Nucleus accumbens (tissue), 56 donors: ENCODE measurements at places on chromosomes 2 and 18.

DNA sequence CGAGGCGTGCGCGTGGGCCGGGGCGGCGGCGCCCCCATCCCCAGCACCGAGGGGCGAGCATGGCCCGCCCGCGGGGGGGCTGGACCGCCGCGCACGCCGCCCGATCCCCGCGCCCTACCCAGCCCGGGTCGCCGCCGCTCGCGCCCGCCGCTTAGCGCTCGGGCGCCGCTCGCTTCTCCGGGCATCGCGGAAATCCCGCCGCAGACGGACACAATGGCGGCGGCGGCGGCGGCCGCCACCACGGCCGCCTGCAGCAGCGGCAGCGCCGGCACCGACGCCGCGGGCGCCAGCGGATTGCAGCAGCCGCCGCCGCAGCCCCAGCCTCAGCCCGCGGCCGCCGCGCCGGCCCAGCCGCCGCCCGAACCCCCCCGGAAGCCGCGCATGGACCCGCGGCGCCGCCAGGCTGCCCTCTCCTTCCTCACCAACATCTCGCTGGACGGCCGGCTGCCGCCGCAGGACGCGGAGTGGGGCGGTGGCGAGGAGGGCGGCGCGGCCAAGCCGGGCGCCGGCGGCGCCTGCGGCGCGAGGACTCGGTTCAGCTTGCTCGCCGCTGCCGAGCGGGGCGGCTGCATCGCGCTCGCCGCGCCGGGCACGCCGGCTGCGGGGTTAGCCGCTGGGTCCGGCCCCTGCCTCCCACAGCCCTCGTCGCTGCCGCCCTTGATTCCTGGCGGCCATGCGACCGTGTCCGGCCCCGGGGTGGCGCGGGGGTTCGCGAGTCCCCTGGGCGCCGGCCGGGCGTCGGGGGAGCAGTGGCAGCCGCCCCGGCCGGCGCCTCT, 453 bp downstream of the CABLES1 start:
- no peak for DNase-seq

DNA sequence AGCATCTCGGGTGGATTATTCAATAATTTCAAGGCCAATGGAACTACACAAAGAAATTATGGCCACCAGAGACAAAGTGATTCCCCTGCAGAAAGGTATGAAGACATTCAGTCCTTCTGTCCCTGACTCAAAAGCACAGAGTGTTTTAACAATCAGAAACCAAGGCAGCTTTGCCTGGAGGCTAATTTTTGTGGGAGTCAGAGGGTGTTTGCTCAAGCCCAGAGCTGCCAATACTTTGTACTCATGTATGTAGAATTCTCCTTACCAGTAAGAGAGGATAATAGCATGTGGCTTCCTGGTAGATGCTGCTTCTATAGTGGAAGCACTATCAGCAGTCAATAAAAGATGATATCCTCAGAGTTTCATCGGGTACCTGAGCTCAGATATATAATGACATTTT, 178.4 kb downstream of the KCNE4 start:
- no peak for DNase-seq

DNA sequence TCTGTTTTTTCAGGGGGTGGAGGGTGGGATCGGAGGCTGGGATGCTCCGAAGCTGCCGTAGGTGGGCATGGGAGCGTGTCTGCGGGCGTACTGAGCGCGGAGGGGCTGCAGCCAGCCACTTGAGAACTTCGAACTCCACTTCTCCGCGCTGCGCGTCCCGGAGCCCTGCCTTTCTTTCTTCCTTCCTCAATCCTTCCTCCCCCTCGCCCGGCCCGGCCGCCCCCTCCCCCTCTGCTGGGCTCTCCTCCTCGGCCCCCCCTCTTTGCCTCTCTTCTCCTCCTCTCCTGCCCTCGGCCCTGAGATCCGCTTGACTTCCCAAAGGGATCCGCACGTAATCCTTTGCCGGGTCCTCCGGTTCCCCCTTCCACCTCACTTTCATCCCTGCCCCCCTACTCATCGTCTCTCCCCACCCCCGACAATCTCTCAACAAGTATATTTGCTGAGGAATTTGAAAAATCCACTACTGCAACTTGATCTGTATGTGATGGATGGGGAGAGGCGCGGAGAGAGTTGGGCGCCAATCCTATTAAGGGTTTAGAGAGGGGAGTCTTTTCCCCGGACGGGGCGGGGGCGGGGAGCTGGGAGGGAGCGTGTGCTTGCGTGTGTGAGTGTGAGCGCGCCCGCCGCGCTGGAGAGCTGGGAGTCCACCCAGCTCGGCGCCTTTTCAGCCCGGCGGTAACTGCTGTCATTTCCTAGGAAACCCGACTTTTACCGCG, 1.1 kb downstream of the GLI2 start:
- peak; percentile 54 for DNase-seq

DNA sequence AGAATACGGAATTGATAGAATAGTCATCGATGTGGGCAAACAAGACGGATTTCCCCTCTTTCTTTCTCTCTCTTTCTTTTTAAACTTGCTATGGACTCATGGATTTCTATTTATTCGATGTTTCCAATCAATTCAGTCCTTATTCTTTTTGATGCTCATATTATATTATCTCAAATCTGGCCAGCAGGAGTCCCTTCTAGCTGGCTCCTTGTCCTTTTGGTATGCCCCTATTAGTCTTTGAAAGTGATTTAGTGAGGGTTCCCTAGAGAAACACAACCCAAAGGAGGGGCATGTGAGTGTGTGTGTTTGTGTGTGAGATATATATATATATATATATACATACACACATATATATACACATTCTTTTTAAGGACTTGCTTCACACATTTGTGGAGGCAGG, 23.5 kb upstream of the BIN1 start:
- no peak for DNase-seq

- DNase-seq, result no peak
Observed at GRCh38 chr2:100580367-100581276, 17.8 kb downstream of the PDCL3 start.

- DNase-seq, result no peak
Observed at GRCh38 chr2:11771971-11772615, 25.7 kb downstream of the LPIN1 start.

GRCh38 chr18:51053814-51054213, 23.8 kb downstream of the SMAD4 start:
- no peak for DNase-seq

DNA sequence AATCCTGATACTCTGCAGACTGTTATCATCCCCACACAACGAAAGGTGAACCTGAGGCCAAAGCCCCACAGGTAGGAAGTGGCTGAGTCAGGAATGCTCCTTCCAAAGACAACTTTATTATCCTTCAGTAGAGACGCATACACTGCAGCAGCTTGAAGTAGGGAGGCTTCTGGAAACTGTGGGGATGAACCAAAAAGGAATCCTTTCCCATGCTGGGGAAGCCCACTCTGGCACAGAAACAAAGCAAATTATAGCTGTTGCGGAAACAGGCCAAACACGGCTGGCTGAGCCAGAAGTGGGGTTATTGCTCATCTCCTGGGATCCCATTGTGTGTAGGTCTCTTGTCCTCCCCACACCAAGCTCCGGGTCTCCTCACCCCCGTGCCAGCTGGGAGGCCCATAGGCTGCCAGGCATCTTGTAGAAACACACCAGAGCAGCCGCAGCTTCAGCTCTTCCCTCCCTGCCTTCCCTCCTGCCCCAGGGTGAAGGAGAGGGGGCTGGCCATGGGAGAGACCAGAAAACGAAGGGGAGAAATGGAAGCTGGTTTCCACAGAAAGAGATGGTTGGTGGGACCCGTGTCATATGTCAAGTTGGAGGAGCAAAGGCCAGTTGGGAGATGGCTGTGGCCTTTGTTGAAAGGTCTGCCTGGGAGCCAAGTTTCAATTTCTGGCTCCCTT, 176.9 kb upstream of the NABP1 start:
- DNase-seq, result no peak

GRCh38 chr18:79221136-79221535, 151.9 kb downstream of the ATP9B start:
- no peak for DNase-seq

DNA sequence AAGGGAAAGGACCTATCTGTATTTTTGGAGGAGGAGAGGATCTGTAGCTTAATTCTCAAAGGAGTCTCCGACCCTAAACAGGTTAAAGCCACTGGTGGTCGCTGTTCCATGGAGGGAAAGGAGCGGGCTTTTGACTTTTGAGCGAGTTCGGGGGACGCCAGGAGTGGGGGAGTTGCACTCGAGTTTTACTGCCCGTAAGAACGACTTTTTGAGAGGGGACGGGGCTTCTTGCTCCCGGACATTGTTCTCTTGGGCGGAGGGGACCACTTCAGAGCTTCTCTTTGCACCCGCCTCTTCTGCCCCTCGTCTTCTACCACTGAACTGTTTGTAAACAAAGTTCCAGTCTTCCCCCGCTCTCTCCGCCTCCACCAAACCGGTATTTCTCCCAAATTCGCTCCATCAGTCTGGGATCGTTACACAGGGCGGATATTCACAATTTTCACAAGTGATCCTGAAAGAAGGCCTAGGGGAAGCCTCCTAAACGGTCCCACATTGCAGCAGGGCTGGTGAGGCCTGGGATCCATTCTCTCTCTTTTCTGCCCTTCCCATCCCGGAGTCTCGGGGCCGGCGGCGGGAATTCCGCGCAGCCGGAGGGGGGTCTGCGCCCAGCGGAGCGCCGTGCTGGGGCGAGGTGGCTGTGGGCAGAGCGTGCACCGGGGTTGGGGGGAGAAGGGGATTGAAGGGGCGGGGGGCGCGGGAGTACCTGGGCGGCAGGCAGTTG, 6.6 kb downstream of the DLX2 start:
- DNase-seq, result no peak
